ENCODE measurements at places on chromosomes 11 and 22.
A peak's percentile ranks its signal among the peaks of the same experiment; 100 is the strongest.

DNA sequence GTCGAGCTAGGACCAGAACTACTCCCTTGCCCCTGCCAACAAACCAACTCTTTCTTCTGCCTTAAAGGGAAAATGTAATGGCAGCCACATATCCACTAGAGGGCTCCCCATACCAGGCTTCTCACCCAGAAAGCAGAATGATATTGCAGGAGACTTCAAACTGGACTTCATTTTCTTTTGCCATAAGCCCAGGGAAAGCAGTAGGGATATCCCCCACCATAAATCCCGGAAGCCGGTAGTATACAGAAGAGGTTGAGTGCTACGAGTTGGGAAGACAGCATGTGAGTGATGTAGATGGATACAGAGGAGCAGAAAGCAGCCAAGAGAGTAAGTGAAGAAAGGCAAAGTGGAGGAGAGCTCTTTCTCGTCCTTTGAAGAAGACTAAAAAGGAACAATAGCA, 12.1 kb downstream of the PLAAT5 start:
- peak; percentile 28 for DNase-seq

DNA sequence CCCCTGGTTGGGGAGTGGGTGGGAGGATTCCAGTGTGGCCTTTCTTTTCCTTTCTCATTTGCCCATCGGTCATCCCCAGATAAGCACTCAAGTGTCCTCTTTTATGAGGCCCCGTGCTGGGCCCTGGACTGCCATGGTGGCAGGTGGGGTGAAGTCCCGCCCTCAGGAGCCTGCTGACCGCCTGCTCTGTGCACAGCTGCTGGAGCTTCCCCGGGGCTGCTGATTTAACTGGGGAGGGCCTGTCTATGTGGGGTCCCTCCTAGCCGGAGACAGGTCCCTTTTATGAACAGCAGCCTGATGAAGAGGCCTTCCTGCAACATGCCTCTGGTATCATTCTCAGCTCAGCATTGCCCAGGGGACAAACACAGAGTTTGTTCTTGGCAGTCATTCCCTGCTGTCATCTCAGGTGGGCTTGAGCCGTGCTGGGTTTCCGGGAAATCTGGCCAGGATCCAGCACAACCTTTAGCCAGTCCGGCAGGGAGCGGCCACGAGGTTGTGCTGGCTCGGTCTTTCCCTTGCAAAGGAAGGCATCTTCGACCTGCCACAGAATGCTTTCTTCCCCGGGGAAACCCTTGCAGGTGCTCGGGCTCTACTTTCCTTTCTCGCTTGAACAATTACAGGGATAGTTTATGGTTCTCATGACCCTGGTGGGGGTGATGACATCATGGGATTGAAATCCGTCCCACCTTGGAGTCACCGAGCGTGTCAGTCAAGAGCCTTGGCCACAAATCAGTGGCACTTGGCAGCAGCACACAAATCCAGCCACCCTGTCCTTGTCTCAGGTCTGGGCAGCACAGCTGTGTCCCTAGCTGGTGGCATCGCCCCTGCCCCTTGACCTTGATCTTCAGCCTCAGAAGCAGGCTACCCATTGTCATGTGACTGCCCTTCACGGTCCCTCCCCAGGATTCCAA, 20.1 kb downstream of the ST14 start:
- no peak for DNase-seq

- no peak for DNase-seq
Observed at GRCh38 chr11:128463371-128463829, 124.0 kb downstream of the ETS1 start.

GRCh38 chr22:28208787-28209186, 289.7 kb upstream of the PITPNB start:
- no peak for DNase-seq

GRCh38 chr22:45317551-45318167, 7.9 kb downstream of the FAM118A start:
- DNase-seq = no peak

- no peak for DNase-seq
Observed at GRCh38 chr11:11167806-11168205, 185.2 kb downstream of the CSNK2A3 start.

DNA sequence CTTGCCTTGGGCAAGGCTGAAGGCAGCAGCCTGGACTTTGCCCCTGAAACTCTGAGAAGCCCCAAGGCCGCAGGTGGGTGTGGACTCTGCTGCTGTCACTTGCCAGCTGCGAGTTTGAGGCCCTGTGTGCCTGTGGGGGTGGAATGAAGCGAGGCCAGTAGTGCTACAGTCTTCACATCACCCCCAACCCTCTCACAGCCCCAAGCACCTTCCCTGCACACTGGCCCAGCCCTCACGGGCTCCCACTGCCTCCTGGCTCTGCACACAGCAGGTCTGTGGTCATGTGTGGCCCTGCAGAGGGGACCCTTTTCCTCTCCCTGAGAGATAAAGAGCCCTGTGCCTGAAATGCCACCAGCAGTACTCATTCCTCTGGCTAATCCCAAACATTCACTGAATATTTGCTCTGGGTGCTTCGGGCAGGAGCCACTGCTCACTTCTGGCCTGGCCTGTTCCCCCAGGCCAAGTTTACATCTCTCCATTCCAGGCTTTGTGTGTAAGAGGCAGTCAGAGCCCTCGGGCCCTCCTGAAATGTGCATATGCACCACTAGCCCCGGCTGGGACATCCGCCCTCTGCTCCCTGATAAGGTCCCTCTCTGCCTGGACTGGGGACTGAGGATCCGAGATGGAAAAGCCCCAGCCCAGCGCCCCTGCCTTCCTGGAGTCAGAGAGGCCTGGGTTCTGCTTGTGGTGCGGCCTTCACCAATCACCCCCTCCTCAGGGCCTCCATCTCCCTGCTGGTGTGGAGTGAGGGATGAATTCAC, 17.7 kb downstream of the MGAT3 start:
- no peak for DNase-seq

GRCh38 chr22:30783021-30783420, 88.3 kb downstream of the OSBP2 start:
- no peak for DNase-seq

GRCh38 chr11:99925968-99926367, 761.1 kb upstream of the ARHGAP42 start:
- DNase-seq = no peak

GRCh38 chr11:128467610-128468041, 119.7 kb downstream of the ETS1 start:
- DNase-seq = no peak

- no peak for DNase-seq
Observed at GRCh38 chr11:108703916-108704315, 39.0 kb downstream of the DDX10 start.

DNA sequence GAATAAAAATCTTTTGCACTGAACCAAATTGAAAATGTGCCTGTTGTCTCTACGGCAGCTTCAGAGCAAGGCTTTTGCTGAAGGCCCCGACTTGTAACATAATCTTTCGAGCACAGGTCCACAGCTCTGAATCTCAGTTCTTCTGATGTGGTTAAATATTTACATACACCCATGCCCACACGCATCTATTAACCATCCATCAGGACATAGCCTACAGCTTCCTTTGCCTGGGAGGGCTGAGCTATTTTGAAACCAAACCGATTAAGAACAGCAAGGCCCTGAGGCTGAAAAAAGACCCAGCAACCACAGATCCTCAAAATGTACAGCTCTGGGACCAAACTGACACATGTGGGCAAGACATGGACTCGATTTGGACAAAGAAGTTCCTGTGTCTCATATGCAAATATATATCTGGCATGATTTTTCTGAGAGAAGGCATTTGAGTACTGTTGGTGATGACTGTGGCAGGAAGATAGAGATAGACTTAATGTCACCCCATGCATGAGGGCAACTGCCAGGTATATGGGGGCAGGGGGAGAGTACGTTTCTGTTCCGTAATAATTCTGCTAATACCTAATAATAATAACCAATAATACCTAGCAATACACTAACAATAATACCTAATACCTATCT, 322.7 kb upstream of the PLET1 start:
- DNase-seq = no peak

GRCh38 chr11:42812960-42813359, 498.8 kb upstream of the API5 start:
- no peak for DNase-seq

- DNase-seq = no peak
Observed at GRCh38 chr11:134691295-134691873, 279.3 kb upstream of the B3GAT1 start.

DNA sequence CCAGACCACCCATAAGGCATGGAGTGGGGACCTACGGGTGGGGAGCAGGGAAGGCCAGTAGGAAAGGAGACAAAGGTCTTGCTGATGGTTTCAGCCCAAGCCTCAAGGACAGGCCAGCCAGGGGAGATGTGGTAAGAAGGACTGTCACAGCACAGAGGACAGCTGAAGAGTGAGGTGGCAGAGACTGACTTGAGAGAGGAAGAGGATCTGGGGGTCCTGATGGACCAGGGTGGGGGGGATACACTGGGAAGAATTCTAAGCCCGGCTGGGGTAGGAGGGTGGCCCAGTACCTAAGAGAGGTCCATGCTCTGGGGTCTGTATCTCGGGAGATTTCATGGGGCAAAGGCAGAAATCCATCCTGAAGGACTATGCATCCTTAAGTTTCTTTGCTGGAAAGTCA, 66.1 kb upstream of the THY1 start:
- no peak for DNase-seq

GRCh38 chr11:110529043-110529442, 99.3 kb downstream of the FDX1 start:
- no peak for DNase-seq

DNA sequence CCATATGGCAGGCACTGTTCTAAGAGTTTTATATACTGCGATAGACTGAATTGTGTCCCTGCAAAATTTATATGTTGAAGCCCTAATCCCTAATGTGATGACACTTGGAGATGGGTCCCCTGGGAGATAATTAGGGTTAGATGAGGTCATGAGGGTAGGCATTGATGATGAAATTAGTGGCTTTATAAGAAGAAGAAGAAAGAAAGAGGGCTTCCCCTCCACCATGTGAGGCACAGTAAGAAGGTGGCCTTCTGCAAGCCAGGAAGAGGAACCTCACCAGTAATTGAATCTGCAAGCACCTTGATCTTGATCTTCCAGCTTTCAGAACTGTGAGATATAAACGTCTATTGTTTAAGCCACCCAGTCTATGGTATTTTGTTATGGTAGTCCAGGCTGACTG, 46.6 kb upstream of the TENM4 start:
- no peak for DNase-seq

- DNase-seq = no peak
Observed at GRCh38 chr11:57588046-57588710, 9.3 kb upstream of the SERPING1 start.
